ENCODE measurements at places on chromosomes 7 and 10.

DNA sequence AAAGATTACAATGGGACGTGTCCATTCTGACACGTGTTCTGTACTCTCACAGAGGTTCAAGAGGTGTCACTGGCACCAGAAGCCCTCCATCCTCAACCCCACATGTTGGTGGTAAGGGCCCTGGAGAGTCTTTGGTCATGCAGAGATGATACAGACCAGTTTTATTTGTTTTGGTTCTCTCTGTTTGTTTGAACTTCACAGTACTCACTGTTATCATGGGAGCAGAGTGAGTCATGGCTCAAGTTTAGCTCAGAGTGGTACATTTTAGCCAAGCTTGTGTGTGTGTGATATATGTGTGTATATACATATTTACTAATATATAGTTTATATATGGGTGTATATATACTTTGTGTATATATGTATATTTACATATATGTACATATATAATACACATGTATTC is 935.6 kb downstream of the GRID1 start:
- no peak for DNase-seq

DNA sequence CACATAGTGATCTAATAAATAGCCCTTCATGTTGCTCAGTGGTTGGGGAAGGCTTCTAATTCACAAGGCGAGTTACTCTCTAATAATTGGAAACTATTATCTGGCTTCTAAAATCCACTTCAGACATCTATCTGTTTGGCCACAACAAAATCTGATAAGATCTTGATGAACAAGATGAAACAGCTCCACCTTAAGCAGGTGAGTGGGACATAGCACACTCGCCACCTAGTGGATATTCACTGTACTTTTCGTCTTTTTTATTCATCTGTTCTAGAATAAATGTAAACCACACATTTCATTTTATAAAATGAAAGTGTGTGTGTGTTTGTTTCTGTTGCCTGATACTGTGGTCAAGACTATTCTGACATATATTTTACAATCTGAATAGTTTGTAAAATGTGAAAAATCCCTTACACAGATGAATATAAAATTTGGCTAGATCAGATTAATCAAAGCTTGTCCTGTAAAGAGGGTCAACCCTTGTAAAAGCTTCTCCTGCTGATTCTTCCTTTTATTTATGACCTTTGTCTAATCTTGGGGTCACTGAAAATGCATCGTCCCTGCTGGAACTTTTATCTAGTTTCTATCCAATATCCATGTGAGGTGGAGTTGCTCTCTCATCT is 26.5 kb upstream of the CNTNAP2 start:
- no peak for DNase-seq

DNA sequence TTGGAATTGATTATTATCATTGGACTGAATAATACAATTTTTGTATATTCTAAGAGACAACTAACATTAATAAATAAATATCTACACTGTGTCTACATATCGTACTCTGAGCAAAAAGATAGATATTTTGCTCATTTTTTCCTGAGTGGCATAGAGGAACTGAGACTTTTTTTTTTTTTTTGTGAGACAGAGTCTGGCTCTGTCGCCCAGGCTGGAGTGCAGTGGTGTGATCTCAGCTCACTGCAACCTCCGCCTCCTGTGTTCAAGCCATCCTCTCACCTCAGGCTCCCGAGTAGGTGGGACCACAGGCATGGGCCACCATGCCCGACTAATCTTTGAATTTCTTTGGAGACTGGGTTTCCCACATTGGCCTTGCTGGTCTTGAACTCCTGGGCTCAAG is 14.0 kb downstream of the KMT2E start:
- DNase-seq: no peak

- no peak for DNase-seq
Observed at GRCh38 chr7:26538216-26538615, 246.6 kb downstream of the SNX10 start.
